ENCODE measurements at places on chromosomes 6 and 20.

GRCh38 chr6:122077603-122078002 lies 321.8 kb upstream of the HSF2 start:
- no peak for DNase-seq

- DNase-seq, result no peak
These were observed 1.6 kb downstream of the TRIM27 start for GRCh38 chr6:28922004-28922820.

- no peak for DNase-seq
These were observed 90.7 kb upstream of the SIRPA start for GRCh38 chr20:1804554-1804956.

DNA sequence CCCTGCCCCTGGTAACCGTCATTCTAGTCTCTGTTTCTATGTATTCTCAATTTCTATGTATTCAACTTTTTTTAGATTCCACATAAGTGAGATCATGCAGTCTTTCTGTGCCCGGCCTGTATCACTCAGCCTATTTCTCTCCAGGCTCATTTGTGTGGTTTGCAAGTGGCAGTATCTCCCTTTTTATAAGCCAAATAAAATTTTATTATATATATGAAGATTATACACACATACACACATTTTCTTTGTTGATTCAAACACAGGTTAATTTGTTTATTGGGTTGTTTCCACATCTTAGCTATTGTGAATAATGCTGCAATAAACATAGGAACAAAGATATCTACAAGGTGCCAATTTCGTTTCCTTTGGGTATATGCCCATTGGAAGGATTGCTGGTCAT lies 571.7 kb downstream of the DHX35 start:
- DNase-seq, result no peak

GRCh38 chr6:150333585-150333941 lies 35.2 kb upstream of the IYD start:
- DNase-seq, result no peak

DNA sequence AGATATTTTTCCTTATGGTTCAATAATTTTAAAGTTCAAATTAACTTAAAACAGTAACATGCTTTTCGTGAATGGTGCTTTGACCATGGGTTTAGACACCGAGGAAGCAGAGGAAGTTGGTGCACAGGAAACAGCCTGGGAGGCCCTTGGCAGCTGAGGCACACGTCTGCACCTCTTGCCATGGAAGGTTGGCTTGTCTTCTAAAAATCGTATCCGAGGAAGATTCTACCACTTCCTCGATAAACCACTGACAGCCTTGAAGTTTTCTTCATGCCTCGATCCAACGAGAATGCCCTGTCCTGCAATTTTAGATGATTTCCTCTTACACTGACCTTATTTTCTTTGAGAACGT lies 12.2 kb downstream of the DLL1 start:
- DNase-seq, result no peak

DNA sequence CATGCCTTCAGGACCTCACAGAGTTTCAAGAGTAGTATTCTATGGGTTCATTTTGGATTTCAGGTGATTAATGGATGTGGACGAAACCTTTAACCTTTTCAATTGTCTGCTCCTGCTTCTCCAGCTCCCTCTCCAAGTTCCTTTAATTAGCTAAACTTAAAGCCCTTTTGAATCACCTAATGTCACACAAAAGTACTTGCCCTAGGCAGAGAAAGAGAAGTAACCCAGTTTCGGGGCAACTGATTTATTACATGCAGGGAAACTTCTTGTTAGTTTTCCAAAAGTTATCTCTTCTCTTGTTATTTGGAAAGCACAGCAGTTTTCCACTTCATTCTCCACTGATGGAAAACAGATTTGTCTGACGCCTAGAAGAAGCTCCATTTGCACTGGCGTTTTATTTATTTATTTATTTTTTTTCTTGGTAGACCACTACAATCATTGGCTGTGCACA lies 407.7 kb upstream of the JARID2 start:
- no peak for DNase-seq

DNA sequence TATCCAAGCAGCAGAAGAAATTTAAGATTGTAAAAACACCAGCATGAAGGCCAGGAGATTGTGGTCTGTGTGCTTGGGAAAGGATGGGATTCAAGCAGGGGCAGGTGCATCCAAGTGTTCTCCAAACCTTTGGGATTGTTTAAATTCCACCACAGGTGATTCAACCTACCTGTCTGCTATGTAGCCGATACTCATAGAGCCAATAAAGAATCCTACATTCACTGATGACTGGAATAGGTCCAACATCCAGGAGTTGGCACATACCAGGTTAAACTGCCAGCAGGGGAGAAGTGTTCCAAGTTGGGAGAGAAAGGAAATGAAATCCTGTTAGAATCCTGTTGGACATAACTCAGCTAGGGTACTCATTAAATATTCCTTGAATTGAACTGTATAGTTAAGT lies 2.2 kb downstream of the SLC22A2 start:
- no peak for DNase-seq

- DNase-seq, result no peak
These were observed 38.0 kb downstream of the SCP2D1 start for GRCh38 chr20:18851629-18852028.

GRCh38 chr6:151413372-151414145 lies 22.2 kb upstream of the ZBTB2 start:
- no peak for DNase-seq

DNA sequence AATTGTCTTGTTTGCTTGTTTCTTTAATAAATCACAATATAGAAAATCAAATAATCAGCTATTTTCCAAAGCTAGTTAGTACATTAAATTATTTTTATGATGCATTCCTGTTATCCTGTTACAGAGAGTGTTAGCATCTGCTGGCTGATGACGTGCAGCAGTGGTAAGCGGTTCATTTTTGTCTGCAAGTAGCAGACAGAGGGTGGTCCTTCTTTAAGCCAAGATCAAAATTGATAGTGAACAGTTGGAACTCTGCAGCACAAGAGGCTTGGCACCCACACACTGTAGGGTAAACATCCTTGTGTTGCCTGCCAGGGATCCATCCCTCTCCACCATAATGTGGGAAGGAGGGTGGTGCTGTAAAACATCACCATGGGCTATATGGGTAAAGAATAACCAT lies 158.3 kb downstream of the FRK start:
- no peak for DNase-seq

DNA sequence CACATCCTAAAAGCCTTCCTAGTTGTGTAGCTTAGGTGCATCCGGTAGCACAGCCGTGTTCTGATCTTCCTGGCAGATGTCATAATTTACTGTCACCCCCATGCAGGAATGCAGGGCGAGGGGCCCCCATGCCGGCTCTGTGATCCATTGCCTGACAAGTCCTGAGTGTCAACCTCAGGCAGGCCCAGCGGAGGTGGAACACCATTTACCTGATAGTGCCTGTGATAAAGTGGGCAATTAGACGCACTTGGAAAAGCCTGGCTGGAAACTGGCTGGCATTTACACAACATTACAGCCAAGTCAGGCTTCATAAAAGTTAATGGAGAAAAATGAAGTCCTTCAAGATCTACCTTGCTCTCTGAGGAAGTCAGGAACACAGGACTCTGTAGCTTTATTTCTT lies 521.4 kb upstream of the JAG1 start:
- DNase-seq, result no peak

DNA sequence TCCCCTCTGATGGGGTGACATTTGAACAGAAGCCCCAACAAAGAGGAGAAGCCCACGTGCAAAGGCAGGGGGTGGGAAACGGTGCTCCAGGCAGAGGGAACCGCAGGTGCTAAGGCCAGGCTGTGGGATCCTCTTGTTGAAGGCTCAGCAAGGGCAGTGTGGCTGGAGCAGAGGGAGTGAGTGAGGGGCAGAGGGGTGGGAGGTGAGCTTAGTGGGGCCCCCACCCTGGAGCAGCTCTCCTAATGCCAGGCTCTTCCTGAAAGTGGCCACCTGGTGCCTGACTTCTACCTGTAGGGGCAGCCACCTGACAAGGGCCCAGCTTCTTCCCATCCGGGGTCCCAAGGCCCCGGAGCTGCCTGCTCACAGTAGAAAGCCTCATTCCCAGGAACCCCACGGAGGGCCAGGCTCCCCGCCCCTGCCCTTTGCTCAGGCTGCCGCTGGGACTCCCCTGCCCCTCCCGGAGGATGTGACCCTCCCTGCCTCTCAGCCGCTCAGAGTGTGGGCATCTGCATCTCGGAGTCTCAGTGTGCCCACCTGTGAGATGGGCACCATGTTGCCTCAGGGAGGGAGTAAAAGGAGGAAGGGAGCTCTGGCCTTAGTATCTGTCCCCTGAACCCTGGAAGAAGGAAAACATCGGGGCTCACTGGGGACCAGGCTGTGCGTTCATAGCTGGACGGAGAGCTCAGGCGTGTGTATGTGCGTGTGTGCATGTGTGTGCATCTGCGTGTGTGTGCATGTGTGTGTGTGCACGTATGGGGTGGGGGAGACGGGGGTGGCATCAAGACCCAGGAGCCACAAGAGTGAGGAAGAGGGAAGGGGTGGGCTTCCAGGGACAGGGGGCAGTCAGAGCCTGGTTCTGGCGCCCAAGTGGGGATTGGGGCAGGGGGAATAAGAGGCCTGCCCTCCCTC lies 119.4 kb downstream of the CEBPB start:
- DNase-seq, result no peak

- no peak for DNase-seq
These were observed 14.8 kb upstream of the PCK1 start for GRCh38 chr20:57545927-57546662.

DNA sequence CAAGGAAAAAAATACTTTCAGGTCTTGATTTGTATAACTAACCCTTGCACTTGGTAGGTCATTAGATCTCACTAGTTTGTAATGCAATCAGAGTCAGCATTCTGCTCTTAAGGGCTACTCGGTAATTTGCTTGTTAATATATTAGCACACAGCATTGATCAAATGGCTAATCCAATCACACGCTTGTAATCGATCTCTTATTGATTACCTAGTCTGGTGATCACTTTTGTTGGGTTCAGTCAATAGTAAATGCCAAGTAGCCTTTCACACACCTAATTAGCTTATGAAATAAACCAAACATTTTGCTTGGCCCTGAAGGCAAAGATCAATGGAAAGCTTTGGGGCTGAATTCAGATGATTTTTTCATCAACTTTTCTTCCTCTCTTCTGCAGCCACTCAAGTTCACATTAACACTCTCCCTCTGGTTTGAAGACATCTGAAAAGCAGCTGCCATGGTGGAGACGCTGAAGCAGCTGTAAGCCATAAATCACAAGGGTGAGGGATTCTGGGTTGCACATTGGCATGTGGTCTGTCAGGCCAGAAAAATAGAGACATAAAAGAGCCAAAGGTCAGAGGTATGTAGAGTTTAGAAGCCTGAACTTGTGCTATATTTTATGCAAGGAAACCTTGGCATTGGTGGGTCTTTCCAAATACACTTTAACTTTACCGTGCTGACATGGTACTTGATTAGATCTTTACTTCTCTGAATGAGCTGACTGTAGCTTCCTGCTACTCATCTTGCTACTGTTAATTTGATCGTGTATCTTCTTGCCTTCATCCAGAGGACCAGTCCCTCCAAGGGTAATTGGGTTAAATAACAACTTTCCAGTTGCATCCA lies 234.4 kb downstream of the SIM1 start:
- no peak for DNase-seq

DNA sequence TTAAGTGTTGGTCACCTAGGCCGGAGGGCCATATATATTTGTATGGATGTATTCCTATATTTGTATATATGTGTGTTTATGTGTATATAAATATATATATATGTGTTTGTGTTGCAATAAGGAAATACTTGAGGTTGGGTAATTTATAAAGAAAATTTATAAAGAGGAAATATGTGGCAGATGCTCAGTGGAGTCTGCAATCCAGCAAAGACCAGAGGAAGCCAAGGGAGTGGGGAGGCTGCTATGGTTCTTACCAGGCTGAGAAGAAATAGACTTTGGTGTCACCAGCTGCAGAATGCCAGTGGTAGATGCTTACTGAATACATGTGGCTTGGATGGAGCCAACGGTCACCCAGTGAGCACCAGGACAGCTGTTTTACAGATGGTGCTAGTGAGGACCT lies 97.4 kb upstream of the ELOVL5 start:
- DNase-seq, result no peak

- no peak for DNase-seq
These were observed 6.9 kb downstream of the HLA-DPB1 start for GRCh38 chr6:33082702-33083101.

DNA sequence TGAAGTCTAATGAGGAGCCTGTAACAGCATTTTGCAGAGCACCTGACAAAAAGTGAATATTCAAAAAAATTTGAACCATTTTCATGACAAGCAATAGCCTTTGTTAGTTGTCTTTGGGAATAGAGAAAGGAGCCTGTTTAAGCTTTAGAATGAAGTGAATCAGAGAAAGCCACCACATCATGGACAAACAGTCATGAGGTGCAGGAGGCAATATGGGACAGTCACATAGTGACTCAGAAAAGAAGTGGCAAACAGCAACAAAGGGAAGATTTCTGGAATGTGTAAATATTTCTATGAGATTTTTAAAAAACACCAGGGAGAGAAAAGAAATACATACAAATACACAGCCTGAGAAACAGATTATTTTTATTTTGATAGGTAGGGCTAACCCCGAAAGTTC lies 6.6 kb downstream of the KLHL31 start:
- no peak for DNase-seq

- no peak for DNase-seq
These were observed 51.0 kb upstream of the CD93 start for GRCh38 chr20:23136893-23137745.
